ENCODE measurements at places on chromosomes 6 and 20.

DNA sequence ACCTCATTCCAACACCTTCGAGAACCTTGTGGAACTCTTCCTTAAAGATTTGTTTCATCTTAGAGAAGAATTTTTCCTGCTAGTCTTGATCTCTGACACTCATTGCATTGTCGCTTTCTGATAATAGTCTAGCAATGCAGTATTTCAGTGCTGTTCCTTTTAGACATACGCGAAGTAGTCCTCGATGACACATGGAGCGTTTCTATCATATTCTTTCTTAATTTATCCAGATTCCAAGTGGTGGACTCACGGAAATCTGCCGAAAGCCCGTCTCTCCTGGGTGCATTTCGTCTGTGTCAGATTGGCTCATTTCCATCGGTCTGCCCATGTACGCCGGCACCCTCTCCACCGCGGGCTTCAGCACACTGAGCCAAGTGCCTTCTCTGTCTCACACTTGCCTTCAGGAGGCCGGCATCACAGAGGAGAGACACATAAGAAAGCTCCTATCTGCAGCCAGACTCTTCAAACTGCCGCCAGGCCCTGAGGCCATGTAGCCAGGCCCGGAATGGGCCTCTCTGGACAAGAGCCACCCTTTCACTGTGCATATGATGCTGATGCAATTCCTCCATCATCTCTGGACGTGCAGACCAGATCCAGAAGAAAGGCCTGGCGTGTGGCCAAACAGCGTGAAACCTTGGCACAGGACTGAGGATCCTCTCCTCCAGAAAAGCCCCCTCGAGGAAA, 198.6 kb upstream of the UST start:
- DNase-seq = no peak

DNA sequence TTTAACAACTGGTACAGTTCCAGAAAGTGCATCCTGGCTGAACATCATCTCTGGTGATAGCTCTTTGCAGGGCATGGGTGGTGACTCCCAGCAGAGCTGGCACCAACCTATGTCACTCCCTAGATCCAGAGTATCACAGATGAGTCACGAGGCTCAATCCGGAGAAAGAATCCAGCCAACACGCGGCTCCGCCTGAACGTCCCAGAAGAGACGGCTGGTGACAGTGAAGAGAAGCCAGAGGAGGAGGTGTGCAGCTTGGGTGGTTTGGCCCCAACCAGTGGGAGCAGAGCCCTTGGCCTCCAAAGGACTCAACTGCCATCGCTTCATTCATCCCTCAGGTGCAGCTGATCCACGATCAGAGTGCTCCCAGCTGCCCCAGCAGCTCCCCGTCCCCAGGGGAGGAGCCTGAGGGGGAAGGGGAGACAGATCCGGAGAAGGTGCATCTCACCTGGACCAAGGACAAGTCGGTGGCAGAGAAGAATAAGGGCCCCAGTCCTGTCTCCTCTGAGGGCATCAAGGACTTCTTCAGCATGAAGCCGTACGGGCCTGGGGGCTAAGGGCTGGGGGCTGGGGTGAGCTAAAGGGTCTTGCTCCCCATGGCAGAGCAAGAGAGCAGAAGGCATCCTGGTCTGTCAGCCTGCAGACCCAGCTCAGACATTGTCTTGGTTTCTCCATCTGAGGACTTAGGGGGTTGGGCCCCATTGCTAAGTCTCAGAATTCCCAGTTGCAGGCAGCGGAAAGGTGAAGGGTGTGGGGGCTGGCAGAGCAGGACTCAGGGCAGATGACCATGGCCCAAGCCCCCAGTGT, 27.2 kb downstream of the SLC12A5 start:
- no peak for DNase-seq

DNA sequence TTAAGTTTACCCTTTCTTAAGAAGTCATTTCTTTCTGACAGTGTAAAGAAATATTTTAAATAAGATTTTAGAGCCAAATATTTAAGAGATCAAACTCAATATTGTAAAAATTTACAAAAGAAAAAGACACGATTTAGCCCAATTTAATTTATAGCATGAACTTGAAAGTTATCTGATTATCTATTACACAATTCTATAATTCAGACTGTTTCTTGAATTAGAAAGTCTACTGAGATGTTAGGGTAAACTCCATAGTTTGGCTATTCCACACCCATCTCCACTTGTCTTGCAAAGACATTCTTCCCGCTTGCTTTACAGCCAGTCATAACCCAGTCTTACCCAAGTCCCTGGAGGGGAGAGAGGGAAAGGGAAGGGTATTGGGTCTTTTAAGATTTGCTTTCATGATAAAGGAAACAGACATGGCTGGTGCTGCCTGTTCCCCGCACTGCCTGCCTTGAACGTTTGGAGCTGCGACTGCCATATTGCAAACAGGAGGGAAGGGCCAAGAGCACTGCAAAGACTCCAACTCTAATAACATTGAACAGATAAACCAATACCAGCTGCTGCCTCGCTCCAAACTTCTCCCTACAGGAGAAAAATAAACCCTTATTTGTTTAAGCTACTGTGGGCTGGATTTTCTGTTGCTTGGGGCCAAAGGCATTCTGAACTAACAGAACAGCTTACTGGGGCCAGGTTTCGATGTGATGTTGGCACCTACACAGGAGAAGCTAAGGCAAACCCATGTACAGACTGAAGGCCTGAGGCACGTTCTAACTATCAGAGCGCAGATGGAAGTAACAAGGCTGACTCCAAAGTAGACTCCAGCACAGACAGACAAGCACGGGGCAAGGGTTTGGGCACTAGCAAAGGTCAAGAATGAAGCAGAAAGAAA, 552.3 kb upstream of the JARID2 start:
- no peak for DNase-seq

DNA sequence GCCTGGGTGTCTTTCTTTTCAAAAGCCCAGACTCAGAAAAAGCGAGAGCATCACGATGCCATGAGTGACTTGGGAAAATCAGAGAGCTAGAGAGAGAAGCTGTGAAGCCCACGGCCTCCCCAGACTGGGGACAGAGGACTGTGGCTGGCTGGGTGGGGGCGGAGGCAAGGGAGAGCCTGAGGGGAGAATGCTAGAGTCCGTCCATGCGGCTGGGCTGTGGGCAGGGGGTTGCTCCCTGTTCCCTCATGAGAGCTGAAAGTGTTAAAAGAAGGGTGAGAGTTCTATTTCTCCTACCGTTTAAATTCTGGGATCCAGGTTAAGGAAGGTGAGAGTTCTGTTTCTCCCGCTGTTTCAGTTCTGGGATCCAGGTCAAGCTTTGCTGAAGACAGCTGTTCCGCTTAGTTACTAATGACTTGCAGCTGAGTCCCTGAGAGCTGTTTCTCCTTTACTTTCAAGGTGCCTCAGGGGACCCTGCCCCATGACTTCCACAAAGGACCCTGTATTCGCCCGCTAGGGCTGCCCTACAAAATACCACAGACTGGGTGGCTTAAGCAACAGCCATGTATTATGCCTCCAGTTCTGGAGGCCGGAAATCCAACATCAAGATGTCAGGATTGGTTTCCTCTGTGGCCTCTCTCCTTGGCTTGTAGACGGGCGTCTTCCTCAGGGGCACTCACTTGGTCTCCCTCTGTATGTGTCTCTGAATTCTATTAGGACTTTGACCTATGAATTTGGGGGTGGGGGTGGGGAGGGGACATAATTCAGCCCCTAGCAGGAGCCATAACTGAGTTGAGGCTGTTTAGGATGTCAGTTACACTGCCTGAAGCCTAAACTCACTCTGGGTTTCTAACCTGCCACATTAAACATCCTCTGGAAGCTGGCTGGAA, 127.0 kb downstream of the PXDC1 start:
- no peak for DNase-seq

GRCh38 chr6:156814036-156814581, 36.9 kb downstream of the ARID1B start:
- DNase-seq = no peak

- DNase-seq = peak; percentile 77
Measured at GRCh38 chr6:13814176-13814937, at the start of gene MCUR1. Gene MCUR1 (minus strand): TSS chr6:13814557. CDS start chr6:13814429, 128 bp downstream.

- DNase-seq = no peak
Measured at GRCh38 chr20:24943196-24943595, 5.9 kb upstream of the CST7 start.

DNA sequence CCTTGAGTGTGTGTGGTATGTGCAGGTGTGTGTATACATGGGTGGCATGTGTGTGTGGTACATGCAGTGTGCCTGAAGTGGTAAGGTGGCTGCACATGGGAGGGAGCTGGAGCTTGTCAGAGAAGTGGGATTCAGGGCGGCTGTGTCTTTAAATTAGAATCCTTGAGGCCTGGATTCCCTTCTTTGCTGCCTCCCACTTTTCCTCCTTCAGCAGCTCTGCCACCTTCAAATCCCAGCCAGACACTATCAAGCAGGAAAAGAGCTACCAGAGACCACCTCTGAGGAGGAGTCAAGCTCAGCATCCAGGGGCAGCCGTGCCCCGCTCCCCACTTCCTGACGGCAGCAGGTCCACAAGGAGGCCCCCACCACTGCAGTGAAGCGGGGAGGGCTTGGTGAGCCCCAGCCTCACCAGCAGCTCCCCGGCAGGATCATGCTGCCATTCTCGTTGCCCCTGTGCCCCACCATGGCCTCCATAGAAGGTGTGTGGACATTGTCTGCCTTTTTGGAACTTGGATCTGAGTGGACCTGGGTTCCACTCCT, 131.0 kb upstream of the MLN start:
- DNase-seq = no peak

DNA sequence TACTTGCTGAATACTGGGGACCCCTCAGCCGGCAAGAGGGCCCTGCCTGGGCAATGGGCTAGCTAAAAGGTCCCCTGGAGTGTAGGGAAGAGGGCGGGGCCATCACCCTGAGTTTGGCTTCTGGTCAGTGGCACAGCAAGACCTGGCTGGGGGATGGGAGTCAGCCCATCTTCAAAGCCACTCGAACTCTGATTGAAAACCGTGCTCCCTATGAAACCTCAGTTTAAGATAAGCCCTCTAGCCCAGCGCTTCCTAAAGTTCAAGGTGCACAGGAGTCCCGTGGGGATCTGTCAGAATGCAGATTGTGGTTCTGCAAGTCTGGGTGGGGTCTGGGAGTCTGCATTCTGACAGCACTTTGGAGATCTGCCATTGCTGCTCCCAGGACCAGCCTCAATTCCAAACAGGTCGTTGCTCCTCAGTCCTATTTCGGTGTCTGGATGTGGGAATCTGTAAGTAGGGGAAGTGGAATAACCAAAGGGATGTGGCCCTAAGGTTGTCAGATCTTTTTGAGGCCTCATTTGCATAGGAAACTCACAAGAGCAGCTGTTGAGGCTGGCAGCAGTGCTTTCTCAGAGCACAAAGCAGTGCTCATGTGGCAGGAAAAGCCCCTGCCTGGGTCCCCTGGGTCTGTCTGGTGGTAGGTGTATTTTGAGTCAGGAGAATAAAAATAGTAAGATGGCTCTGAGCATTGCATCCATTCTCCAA, 85.3 kb upstream of the SCP2D1 start:
- peak; percentile 58 for DNase-seq

GRCh38 chr20:59786801-59787537, 146.5 kb downstream of the SYCP2 start:
- no peak for DNase-seq

DNA sequence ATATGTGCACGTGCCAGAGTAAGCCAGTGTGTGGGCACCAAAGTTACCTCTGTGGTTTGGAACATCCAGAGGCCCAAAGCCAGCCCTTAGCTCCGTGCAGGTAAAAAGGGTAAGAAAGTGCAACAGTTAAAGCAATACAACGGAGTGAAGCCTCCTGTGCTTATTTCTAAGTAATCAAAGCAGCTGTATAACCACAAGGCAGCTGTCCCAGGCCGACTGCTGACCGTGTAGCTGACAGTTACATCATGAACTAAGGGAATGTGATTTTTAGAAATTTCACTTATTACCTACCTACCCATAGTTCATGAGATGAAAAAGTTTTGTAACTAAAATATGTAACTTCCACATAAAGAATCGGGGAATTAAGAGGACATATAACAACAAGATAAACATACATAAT, 121.2 kb upstream of the QKI start:
- DNase-seq = no peak

DNA sequence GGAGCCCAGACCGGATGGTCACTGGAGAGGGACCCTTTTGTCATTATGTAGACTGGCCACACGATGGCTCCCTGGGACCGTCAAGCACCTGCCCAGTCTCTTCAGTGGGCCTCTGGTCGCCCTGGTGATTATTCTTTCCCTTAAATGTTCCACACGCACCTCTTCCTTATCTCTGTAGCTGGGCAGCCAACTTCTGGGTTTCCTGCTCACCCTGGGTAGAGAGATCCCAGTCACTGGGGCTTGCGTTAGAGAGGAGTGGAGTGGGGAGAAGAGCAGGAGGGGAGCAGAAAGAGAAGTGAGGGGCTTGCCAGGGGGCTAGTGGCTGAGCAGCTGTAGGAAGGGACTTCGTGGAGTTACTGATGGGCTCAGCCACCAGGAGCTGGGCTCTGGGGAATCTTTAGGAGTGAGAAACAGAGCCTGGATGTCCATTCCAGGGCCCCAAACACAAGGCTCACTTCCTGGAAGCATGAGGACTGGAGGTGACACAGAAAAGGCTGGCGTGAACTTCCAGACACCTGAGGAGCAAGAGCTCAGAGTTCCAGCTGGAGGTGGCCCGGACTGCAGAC, 150.1 kb downstream of the DHX35 start:
- DNase-seq = peak; percentile 4

GRCh38 chr6:170023620-170024521, 267.0 kb downstream of the DLL1 start:
- no peak for DNase-seq

DNA sequence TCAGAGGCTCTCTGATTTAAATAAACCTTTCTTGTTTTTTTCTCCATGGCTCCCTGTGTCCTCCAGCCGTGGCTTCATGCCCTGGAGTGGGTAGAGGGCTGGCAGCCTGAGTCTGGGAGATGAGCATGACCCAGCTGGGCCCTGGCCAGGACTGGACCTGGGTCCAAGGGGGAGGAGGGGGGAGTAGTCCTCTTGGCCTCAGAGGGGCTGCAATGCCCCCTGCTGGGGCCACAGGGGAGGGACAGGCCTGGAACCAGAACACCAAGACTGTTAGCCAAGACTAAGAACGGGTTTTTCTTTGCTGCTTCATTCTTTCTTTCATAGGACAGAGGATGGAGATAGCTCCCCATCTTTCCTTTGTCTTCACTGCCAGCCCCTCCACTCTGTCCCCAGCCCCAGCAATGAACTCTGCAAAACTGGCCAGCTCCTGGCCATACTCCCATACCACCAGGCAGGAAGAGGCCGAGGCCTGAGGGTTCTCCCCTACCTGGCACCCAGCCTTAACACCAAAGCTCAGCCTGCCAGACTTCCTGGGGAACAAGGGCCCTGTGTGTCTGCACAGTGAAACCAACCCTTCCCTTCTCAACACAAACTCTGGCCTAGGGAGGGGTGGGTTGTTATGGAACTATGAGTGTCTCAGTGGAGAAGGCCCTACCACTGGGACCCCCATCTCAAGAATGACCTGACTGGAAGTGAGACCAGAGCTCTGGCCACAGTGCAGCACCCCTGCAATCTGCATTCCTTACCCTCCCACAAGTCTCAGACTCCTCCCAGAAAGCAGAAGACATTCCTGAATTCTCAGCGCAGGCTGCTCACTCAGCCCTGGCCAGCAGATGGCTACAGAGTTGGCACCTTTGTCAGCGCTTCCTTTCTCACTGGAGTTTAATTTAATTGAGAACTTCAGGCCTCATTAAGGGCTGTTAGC, 11.0 kb downstream of the SLC29A1 start:
- DNase-seq = no peak
